ENCODE measurements at places on chromosomes 7 and 10.

- DNase-seq, result no peak
Observed at GRCh38 chr7:101814081-101814990, 3.1 kb upstream of the CUX1 start.

GRCh38 chr10:107686095-107686494, 521.6 kb upstream of the SORCS1 start:
- DNase-seq, result no peak

DNA sequence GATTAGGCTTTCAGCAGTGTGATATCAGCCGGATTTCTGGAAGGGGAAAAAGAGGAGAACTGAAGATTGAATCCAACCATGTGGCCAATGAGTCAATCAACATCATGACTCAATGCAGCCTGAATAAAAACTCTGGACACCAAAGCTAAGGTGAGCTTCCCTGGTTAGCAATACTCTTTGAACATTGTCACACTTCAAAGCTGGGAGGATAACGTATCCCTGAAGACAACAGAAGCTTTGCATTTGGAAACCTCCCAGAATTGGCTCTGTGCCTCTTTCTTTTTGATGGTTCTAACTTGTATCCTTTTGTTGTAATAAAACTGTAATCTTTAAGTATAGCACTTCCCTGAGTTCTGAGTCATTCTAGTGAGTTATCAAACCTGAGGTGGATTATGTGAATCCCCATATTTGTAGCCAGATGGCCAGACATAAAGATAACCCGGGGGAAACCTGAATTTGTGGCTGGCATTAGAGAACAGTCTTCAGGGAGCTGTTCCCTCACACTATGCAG, 284.4 kb downstream of the IPMK start:
- no peak for DNase-seq

- DNase-seq, result no peak
Observed at GRCh38 chr7:99473315-99473596, 566 bp downstream of the ZNF789 start.

DNA sequence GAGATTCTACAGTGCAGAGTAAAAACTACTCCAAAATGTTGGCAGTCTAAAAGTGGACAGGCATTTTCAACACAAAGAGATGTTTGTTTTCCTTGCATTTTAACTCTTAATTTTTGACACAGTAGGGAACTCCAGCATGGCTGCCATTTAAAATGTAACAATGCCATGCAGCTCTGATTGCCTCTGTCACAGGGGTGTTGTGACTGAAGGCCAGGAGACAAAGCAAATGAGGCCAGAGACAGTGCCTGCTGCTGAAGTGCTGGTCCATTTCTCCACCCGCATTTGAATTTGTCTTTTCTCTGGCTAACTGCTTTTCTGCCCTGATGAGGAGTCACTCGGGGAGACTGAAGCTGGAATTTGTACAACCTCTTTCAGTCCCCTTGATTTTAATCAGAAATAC, 710.6 kb upstream of the GALNT17 start:
- DNase-seq, result no peak

- no peak for DNase-seq
Observed at GRCh38 chr10:71262817-71263216, 50.4 kb downstream of the UNC5B start.

GRCh38 chr7:100080907-100081534, 502 bp downstream of the ZNF3 start:
- no peak for DNase-seq

- no peak for DNase-seq
Observed at GRCh38 chr10:27241010-27241651, 534 bp upstream of the ACBD5 start.

GRCh38 chr7:148633761-148634160, 43.2 kb downstream of the C7orf33 start:
- no peak for DNase-seq

DNA sequence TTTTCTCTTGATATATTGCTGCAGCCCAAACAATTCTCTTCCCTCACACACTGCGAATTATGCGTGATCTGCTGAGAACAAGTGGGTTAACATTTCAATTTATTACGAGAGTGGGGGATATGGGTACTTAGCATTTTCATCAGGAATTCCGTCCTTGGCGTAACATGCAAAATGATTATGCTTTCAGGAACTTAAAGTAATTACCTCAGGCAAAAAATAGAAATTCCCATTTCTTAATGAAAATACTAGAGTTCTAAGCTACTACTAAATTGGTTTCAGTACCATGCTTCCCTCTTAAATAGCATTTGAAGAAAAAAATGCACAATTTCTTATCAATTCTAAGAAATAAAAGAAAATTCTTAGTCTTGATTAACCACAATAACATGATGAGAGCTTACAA, 213.5 kb downstream of the GPAM start:
- DNase-seq, result no peak

DNA sequence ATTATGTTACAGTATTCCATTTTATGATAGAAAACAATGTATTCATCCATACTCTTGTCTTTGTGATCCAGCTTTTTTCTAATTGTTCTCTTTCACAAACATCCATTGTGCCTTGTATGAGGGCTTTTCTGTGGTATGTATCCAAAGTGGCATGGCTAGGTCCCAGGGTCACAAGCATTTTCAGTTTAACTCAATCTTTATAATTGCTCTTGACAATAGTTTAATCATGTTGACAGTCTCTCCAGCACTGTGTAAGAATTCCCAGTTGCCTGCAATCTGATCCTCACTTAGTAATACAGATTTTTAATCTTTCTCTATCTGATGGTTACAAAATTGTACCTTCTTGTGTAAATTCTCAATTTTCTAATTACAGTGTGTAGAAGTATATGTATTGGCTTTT, 533.4 kb downstream of the NEBL start:
- no peak for DNase-seq

All from activated naive CD4-positive, alpha-beta T cell (primary cell).